ENCODE measurements at places on chromosomes 7 and 10. TPM values are rescaled to one million over a fixed set of nuclear protein-coding genes. Genes with fewer than 3 reads are reported as not detected.

- DNase-seq = peak; percentile 93
Observed at GRCh38 chr7:130281260-130281659, 11.7 kb upstream of the CPA4 start.

The C10orf67 gene
- 0.34 TPM for polyA plus RNA-seq

DNA sequence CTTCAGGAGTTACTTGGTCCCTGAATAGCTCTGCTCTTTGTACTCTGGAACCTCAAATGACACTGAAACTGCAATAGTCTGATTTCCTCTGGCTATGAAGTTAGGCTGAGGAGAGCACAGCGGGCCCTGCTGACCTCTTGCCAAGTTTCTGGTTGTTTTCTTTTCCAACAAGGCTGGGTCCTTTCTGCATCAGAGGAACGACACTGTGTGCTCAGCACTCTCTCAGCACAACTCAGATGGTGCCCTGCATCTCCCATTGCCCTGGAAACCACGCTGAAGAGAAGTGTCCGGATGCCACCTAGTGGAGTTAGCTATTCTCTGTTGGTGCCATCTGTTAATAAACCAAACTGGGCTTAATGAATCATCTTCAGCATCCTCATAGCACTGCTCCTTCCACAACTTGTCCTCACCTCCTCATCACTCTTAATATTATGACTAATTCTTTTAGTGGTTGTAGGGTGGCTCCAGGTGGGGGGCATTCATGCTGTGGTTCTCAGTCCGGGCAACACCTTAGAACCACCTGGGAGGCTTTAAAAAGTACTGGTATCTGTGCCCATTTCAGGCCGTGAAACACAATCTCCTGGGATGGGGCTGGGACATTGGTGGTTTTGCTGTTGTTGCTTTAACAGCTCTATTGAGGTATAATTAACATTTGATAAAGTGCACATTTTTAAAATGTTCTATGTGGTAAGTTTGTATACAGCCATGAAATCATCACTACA lies 8.2 kb upstream of the EFCAB10 start:
- peak; percentile 45 for DNase-seq

- no peak for DNase-seq
Observed at GRCh38 chr7:133061357-133061756, 20.5 kb downstream of the CHCHD3 start.

The FAM131B gene
- polyA plus RNA-seq = 2.1 TPM

Data from muscle of arm (tissue), 14 donors.